Cortex of kidney (tissue), 1 donor: ENCODE measurements at places on chromosomes 7 and 10.

GRCh38 chr7:110994028-110994967 lies 96.6 kb upstream of the LRRN3 start:
- DNase-seq = no peak

DNA sequence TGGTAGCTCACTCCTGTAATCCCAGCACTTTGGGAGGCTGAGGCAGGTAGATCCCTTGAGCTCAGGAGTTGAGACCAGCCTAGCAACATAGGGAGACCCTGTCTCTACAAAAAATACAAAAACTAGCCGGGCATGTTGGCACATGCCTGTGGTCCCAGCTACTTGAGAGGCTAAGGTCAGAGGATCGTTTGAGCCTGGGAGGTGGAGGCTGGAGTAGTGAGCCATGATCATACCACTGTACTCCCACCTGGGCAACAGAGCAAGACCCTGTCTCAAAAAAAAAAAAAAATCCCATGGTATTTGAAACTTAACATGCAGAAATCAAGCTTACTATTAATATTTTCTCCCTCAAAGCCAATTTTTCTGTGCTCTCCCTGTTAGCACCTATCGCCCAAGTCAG lies 5.9 kb downstream of the SFXN2 start:
- no peak for DNase-seq

DNA sequence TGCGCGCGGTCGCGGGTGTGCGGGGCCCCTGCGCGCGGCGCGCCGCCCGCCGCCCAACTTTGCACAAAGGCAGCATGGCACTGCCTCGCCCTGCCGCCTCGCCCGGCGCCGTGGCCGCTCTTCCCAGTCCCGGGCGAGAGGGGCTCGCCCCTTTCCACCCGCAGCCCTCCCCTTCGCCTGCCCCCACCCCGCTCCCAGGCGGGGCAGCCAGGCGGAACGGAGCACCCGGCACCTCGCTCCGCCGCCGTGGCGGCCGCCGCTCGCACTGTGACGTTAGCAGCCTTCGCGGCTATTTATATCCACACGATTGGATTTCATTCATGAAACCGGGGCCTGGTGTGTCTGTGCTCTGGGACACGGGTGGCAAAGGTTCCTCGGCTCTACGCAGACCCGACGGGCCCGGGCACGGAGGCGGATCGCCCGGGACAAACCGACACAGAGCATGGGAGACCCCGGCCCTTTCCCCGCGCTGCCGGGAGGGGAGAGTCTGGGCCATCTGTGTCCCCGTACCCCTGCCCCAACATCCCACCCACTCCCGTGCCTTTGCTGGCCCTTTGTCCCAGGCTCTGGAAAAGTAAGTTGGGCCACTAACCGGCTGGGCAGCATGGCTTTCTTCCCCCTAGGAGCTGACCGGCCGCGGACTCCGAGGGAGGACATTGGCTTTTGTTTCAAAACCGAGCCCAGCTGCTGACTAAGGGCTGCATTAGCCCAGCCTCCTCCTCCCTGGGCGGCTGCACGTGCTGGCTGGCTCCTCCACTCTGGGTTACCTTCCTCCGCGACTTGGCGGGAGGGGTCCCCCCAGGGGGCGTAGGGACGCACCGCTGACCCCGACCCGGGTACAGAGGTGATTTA lies at the start of gene RHOBTB1:
RHOBTB1 (minus strand) TSS at position 128 of the 852 bp plus-strand sequence. CDS start 32,643 bp downstream, outside the sequence.
- no peak for DNase-seq

- DNase-seq = no peak
Measured at GRCh38 chr7:15389073-15389472, 172.7 kb downstream of the AGMO start.

- DNase-seq = no peak
Measured at GRCh38 chr10:31752170-31752569, 176.5 kb downstream of the ARHGAP12 start.

DNA sequence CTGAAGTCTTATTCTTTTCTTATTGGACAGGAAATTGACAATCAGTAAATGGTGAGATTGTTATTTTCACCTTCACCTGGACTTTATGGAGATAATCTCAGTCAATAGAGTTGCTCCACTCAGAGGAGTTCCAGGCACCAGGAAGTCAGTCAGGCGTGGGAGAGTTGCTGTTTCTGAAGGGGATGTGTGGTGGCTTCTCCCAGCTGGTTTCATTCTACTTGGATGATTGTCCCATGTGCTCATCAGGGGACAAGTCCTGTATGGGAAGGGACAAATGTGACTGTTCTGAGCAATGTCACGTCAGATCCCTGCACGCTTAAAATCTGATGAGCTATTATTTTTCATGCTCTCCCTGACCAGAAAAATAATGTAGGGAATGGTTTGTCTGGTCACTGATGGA lies 222.5 kb upstream of the PITRM1 start:
- no peak for DNase-seq

GRCh38 chr7:106070567-106071254 lies 41.4 kb downstream of the SYPL1 start:
- DNase-seq = no peak

DNA sequence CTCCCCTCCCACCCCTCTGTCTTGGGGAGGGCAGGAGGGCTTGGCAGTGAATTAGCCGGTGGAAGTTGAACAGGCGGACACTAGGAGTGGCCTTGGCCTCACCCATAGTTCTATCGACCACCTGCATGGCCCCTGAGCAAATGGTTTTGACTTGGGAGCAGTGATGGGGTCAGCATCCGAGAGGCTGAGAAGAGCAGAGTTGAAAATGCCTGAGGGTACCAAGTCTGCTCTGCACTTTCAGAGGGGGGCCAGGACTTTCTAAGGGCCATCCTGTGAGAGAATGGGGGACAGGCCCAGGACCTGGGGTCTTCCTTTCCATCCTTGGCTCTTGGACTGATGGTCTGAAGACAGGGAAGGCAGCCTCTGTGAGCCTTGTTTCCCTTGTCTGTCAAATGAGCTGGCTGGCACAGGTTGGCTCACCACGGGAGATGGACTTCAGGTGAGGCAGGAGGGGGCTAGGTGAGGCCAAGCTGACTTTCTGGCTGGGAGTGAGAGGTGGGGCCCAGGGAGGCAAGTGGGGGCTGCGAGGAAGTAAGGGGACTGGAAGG lies 29.4 kb downstream of the CDH23 start:
- DNase-seq = no peak

DNA sequence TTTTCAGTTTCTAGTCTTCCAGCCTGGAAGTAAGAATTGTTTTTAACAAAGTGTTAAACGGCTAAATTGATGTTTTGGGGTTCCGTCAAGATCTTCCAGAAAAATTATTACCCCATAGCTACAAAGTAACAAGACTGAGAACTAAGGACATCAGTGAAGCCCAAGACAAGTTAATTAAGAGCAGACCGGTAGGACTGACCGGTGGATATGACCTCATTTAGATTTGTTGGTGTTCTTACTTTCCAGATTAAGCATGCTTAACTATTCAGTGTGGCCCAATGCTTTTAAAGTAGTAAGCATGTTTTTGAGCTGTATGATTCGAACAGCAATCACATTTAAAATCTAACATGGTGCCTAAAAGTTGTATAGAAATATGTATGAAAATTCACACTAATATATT lies 73.1 kb upstream of the RPA3 start:
- no peak for DNase-seq

GRCh38 chr10:86355571-86356038 lies 11.0 kb downstream of the GRID1 start:
- no peak for DNase-seq

DNA sequence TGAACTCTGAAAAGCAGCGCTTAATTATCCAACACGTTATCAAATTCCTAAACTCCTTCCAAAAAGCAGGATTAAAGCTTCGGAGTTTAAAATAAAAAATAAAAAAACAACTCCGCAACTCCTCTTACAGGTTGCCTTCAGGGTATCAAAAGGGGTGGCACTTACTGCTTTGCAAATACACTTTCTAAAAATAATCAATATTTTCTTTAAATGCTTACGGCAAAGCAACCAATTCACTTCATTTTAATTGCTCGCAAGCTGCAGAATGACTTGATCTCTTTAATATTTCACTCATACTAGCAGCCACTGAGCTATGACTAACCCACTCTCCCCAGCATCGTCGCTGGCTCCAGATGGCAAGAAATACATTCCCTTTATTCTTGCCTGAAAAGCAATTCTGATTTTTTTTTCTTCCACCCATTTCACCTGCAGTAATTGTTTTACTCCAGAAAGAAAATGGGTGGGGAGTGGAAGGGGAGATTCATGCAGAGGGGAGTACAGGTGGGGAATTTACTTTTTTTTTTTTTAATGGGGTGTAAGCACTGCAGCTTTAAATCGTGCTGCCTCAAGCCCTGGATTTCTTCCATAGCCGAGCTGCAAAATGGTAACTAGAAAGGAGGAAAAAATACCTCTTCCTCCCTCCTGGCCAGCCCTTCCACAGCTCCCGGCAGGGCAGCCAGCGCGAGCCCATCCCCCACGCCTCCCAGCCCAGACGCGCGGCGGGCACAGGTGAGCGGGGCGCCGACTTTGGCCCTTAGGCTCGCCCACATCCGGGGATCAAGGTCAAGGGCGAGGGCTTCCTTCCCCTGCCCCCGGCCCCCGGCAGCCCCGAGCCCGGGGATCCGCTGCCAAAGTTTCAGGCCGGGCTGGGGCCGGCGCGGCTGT lies 54.2 kb upstream of the FHIP2A start:
- no peak for DNase-seq

- DNase-seq = no peak
Measured at GRCh38 chr10:77409697-77410471, 227.7 kb downstream of the KCNMA1 start.

DNA sequence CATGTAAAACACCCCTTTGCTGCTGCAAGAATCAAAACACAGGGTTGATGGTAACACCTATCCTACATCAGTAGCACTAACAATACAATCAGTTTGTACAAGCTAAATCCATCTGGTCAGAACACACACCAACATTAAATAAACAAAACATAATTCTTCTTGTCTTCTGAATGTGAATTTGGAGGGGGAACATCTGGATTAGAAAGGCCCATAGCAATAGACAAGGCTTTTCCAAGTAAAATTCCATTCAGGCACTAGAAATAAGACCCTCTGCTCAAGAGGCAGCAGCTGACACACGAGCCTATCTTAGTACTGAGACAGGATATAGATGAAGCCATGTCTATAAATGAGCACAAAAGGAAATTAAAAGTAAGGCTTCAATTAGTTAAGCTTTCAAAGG lies 839.9 kb upstream of the LRRTM3 start:
- no peak for DNase-seq

DNA sequence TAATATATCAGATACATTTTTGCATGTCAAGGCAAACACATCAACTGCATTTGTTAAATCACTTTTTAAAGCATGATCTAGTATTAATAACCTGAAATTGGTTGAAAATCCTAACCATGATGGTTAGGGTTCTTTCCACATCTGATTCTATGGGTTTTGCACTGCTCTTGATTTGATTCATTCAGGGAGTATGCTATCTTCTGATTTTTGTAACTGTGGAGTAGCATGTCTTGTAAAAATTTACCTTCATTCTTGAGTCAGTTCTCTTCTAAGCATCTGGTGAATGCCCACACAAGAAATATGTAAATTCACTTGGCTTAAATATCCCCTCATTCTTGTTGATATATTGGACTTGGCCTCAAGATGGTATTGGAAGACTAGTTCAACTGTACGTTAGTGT lies 178.7 kb downstream of the KLF6 start:
- no peak for DNase-seq

- DNase-seq = no peak
Measured at GRCh38 chr7:137948083-137948844, 53.6 kb downstream of the CREB3L2 start.
